Aorta (tissue), 5 donors: ENCODE measurements at places on chromosomes 7 and 10.

- peak overlapping the region; percentile 33 for H3K27ac ChIP-seq
- no peaks in the 10 kb centered on the region for H3K36me3 ChIP-seq
- H3K4me3 ChIP-seq, result no peak overlapping the region
- H3K27me3 ChIP-seq, result no peaks in the 10 kb centered on the region
Measured at GRCh38 chr7:151509670-151510333, 9.9 kb downstream of the RHEB start.

GRCh38 chr7:22574754-22575520 lies 74.9 kb upstream of the STEAP1B start:
- H3K27ac ChIP-seq, result no peak overlapping the region
- peaks cover 4% of the 10 kb centered on the region for H3K4me1 ChIP-seq
- no peak overlapping the region for H3K4me3 ChIP-seq
- no peak for DNase-seq

- H3K4me3 ChIP-seq, result no peak overlapping the region
- no peak overlapping the region for H3K27ac ChIP-seq
- no peaks in the 10 kb centered on the region for H3K36me3 ChIP-seq
- H3K4me1 ChIP-seq, result peaks cover 2% of the 10 kb centered on the region
- no peaks in the 10 kb centered on the region for H3K27me3 ChIP-seq
Measured at GRCh38 chr7:37526623-37527022, 78.0 kb upstream of the ELMO1 start.

DNA sequence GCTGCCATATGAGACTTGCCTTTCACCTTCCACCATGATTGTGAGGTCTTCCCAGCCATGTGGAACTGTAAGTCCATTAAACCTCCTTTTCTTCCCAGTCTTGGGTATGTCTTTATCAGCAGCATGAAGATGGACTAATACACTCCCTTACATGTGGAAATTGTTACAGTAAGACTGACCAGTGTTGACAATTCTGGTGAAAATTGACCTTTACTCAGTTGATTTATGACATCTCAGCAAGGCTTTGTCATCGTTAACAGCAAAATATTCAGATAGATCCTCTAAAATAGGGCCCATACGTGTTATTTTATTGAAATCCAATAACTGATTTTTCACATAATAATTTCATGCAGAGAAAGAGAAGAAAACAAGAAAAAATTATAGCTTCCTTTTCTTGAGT lies 377.9 kb upstream of the SEMA3C start:
- DNase-seq, result no peak
- H3K36me3 ChIP-seq, result no peaks in the 10 kb centered on the region
- H3K27ac ChIP-seq, result no peak overlapping the region
- no peaks in the 10 kb centered on the region for H3K4me1 ChIP-seq
- no peaks in the 10 kb centered on the region for H3K27me3 ChIP-seq

DNA sequence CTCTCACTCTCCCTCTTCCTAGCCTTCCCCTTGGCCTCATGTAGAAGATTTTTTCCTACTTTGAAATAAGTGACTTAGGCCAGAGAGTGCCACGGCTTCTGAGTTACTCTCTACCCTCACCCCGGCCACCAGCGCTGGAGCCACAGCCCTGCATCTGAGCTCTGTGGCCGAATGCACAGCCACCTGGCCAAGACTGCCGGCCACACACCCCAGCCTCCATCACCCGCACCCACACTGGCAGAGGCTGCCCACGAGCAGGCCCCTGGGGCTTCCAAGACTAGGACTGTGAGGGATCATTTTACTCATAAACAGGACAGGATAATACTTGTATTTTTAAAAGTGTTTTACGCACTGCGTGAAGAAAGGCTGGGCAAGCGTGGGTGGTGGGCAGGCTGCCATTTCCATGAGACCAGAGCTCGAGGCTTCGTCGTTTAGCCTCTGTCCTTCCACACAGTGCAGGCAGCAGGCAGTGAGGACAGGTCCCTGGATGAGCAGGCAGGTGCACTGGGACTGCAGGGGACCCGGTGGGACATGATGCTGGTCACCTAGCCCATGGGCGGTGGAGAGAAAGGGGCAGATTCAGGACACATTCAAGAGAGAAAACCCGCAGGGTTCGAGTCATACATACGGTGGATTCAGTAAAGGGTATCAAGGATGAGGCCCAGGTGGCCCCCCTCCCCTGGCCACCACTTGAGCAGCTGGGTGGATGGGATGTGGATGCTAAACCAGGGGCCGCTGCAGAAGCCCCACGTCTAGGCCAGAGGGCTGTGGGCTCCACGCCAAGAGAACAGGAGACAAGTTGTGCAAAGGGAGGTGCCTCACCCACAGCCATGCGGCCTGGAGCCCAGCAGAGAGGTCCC lies 35.5 kb upstream of the RNF32 start:
- no peak overlapping the region for H3K27ac ChIP-seq
- H3K27me3 ChIP-seq, result no peaks in the 10 kb centered on the region
- no peaks in the 10 kb centered on the region for H3K4me1 ChIP-seq
- DNase-seq, result no peak
- no peak overlapping the region for H3K4me3 ChIP-seq

GRCh38 chr7:54664235-54665228 lies 94.5 kb downstream of the SEC61G start:
- no peak for DNase-seq
- H3K27me3 ChIP-seq, result no peaks in the 10 kb centered on the region
- no peaks in the 10 kb centered on the region for H3K36me3 ChIP-seq
- H3K4me3 ChIP-seq, result no peak overlapping the region

DNA sequence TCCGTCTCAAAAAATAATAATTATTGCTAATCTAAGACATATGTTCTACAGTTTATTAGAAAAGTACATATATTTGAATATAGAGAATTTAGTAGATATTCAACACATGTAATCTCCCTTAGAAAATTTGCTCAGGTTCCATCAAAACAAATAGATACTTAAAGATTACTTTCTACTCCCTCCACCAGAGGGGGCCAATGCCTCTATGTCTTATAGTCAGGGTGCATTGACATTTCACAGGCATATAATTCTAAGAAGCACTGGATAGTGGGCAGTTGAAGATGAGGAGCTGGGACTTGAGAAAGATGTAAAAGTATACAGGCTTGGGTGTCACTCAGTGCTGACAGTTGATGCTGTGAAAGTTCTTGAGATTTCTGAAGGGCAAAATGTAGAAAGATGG lies 301.6 kb upstream of the HPS1 start:
- DNase-seq, result no peak
- H3K27ac ChIP-seq, result no peak overlapping the region
- no peaks in the 10 kb centered on the region for H3K36me3 ChIP-seq
- no peak overlapping the region for H3K4me3 ChIP-seq
- no peaks in the 10 kb centered on the region for H3K4me1 ChIP-seq

DNA sequence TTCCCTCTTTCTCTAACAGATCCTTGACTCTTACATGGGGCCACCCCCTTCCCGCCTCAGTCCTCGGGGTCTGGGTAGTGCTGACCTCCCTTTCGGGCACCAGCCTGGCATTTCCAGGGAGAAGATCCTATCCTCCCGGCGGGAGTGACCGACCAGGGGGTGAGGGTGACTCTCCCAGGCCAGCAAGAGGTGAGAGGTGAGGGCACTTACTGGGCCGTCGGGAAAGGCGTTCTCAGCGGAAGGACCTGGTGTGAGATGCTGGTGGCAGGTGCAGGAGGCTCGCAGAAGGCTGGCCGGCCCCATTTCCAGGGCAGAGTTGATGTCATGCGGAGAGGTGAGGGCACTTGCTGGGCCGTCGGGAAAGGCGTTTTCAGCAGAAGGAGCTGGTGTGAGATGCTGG lies 4.2 kb upstream of the FOXL3 start:
- H3K4me3 ChIP-seq, result no peak overlapping the region
- H3K27me3 ChIP-seq, result no peaks in the 10 kb centered on the region
- H3K36me3 ChIP-seq, result no peaks in the 10 kb centered on the region
- no peak overlapping the region for H3K27ac ChIP-seq

DNA sequence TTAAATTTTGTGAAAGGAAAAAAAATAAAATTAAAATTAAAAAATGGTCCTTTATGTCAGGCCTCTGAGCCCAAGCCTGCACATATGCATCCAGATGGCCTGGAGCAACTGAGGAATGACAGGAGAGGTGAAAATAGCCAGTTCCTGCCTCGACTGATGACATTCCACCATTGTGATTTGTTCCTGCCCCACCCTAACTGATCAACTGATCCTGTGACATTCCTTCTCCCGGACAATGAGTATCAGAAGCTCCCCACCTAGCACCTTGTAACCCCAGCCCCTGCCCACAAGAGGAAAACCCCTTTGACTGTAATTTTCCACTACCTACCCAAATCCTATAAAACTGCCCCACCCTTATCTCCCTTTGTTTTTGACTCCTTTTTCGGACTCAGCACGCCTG lies 972.2 kb upstream of the GHITM start:
- DNase-seq, result no peak
- H3K27ac ChIP-seq, result no peak overlapping the region

- no peaks in the 10 kb centered on the region for H3K36me3 ChIP-seq
- no peak overlapping the region for H3K27ac ChIP-seq
- H3K4me3 ChIP-seq, result no peak overlapping the region
- no peak for DNase-seq
- no peaks in the 10 kb centered on the region for H3K27me3 ChIP-seq
- no peaks in the 10 kb centered on the region for H3K4me1 ChIP-seq
Measured at GRCh38 chr7:80302636-80303035, 168.0 kb downstream of the GNAI1 start.

- no peaks in the 10 kb centered on the region for H3K4me1 ChIP-seq
- H3K36me3 ChIP-seq, result no peaks in the 10 kb centered on the region
- no peak for DNase-seq
- H3K27ac ChIP-seq, result no peak overlapping the region
- no peak overlapping the region for H3K4me3 ChIP-seq
Measured at GRCh38 chr7:130426564-130426963, 14.3 kb downstream of the CEP41 start.
